ENCODE measurements at places on chromosomes 4 and X. TPM values are rescaled to one million over a fixed set of nuclear protein-coding genes. Genes with fewer than 3 reads are reported as not detected.

P2RY8 gene
- total RNA-seq: not detected

- DNase-seq: no peak
Observed at GRCh38 chrX:118603981-118604380, 108.4 kb downstream of the DOCK11 start.

FGG gene
- total RNA-seq: not detected

- DNase-seq: no peak
Observed at GRCh38 chrX:44898411-44899221, 25.6 kb downstream of the KDM6A start.

DNA sequence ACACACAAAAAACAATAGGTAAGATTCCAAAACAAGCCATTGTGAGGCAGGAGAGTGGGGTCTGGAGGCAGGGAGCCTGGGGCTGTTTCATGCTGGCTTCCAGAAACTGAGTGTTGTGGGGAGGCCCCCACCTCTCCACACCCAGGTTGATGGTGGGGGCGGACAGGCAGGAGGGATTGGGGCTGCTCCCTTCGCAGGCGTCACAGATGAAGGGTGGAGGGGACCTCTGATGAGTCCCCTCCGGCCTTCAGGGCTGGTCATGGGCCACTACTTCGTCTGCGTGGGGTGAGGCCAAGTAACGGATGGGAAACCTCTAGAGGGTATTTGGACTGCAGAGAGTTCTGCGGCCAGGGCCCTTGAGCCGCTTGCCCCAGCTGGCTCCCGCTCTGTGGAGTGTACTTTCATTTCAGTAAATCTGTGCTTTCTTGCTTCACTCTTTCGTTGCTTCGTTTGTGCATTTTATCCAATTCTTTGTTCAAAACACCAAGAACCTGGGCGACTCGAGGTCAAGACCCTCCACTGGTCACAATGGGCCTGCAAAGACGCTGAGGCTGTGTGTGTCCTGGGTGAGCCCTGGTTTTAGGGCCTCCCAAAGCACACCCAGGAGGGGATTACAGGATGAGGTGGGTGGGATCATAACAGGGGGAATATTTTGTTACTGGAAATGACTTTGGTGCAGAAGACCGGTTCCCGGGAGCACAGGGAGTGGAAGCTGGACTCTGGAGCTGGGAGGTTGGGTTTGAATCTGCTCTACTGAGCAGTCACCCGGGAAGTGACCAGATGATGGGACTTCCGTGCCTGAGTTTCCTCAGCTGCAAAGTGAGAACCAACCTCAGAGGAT is 83.7 kb upstream of the ADRA2C start:
- peak; percentile 65 for DNase-seq

- no peak for DNase-seq
Observed at GRCh38 chr4:84495794-84496261, 3.3 kb downstream of the NKX6-1 start.

NUDT10 gene
- 2.8 TPM for total RNA-seq

LGI2 gene
- total RNA-seq: 0.72 TPM
